CD4-positive, alpha-beta T cell treated with Interleukin-21 for 1 hour (primary cell): ENCODE measurements at places on chromosomes 7 and 10.

DNA sequence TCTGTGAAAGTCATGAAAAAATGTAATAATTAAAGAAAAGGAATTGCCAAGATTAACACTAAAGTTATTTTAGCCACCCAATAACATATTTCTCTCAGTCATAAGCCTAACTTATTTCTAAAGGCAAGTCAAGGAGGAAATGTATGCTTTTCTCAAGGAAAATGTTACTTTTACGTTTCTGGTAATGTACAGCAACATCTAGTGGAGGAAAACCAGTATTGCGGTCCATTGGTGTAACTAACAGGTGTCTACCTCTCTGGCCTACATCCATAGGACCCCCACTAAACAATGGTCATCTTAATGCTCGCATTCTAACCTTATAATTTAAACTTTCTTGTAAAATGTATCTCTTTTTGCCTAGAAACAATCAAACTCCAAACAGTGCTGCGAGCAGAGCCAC lies 437.5 kb downstream of the KIF20B start:
- DNase-seq: no peak

DNA sequence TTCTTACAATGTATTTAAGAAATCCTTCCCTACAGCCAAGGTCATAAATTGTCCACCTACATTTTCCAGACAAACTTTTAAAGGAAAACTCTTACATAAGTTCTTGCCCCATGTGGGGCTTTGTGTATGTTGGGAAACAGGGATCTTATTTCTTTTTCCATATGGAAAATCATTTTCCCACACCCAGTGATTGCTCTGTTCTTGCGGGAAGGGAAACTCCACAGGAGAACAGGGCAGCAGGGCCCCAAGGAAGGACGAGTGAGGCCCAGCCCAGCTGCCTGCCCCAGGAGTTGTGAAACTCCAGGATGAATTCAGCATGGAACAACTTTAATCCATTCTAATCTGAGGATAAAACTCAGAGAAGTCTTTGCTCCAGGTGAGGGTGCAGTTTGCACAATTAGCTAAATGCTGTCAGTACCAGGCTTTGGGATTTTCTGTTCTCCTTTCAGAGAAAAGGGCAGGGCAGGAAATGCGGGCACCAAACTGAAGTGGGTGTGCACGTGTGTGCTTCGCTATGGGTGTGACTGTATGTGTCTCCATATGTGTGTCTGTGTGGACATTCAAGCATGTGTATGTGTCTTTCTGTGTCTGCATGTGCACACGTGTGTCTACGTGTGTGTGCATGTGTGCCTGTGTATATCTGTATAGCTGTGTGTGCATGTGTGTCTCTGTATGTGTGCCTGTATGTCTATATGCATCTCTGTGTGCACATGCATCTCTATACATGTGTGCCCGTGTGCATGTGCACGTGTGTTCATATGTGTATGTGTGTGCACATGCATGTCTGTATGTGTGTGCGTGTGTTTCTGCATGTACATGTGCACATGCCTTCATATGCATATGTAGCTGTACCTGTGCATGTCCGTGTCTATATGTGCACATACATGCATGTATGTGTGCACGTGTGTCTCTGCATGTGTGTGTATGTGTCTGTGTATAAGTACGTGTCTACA lies 102.0 kb upstream of the FAM20C start:
- no peak for DNase-seq

GRCh38 chr7:153090764-153091163 lies 331.2 kb downstream of the ACTR3B start:
- no peak for DNase-seq

DNA sequence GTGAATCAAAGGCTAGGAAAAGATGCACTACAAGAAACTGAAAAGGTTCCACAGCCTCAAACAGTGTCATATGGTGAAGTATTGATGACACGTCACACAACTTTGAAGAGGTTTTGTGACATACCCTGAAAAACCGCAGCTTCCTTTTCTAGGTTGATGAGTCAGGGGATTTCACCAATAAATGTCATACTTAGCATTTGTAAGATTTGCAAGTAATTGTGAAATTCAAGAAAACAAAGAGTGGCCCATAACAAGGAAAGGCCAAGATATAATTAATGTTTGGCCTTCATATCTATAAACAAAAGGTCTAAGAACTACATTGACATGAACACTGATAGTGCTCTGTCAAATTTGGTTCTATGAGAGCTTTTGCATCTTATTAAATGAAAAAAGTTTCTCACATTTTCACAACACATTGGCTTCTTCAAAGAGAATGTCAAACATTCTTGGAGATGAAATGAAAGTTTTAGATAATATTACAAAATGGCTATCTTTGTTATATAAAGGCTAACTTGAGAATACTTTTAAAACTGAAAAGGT lies 62.0 kb upstream of the NAMPT start:
- peak; percentile 86 for DNase-seq

- no peak for DNase-seq
Observed at GRCh38 chr10:84599254-84599653, 270.9 kb downstream of the CCSER2 start.
